ENCODE measurements at places on chromosomes 4 and X.
A peak's percentile ranks its signal among the peaks of the same experiment; 100 is the strongest.

- peak; percentile 81 for DNase-seq
Observed at GRCh38 chr4:37977471-37978247, 17.5 kb downstream of the PTTG2 start.

DNA sequence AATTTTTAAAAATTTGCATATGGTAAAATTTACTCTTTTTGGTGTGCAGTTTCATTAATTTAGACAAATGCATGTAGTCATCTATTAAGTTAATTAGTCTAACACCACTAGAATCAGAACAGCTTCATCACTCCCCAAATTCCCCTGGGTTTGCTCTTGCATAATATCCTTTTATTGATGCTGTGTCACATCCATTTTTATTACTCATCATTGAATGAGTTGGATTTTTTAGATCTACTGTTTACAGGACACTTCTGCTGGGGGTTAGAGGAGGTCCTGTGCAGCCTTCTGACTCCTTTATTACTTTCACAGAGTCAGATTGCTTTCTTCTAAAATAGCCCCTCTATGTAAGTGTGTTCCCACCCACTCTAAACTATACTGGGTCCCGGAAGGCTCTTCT is 65.9 kb downstream of the MTHFD2L start:
- no peak for DNase-seq

GRCh38 chr4:148022975-148023374 is 291.1 kb downstream of the ARHGAP10 start:
- no peak for DNase-seq

GRCh38 chr4:78749972-78750727 is 26.0 kb upstream of the BMP2K start:
- DNase-seq = no peak

DNA sequence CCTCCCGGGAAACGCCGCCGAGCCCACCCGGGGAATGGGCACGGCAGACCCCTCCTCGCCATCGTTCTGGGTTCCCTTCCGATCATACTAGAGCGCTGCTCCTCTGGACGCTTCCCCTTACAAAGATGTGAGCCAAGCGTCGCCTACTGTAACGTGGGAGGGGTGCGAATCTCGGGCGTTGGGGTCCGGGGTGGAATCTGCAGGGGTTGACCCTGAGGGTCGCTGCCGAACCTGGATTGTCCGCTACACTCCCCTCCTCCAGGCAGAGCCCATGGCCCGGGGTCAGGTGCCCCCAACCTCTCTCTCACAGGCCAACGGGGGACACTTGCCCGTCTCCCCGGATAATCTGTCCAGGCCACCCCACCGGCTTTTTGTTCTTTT is 13.8 kb downstream of the BCOR start:
- DNase-seq = no peak

GRCh38 chr4:62881901-62882300 is 1527.3 kb downstream of the TECRL start:
- no peak for DNase-seq

GRCh38 chrX:46621572-46621971 is 48.0 kb downstream of the CHST7 start:
- DNase-seq = no peak

GRCh38 chrX:134734466-134734952 is 76.2 kb upstream of the PLAC1 start:
- DNase-seq = peak; percentile 81

- no peak for DNase-seq
Observed at GRCh38 chr4:131348263-131348662, 1800.8 kb upstream of the PCDH10 start.

GRCh38 chrX:137567682-137568232 is 1.8 kb downstream of the ZIC3 start:
- no peak for DNase-seq

Measured in lung (tissue), 17 donors.